ENCODE measurements at places on chromosomes 2 and 18. TPM values are rescaled to one million over a fixed set of nuclear protein-coding genes. Genes with fewer than 3 reads are reported as not detected.

Gene ALPP
- not detected for total RNA-seq

Gene CELF4
- total RNA-seq = 0.81 TPM

Gene ANTXR1
- 116 TPM for total RNA-seq

Gene CCDC74B
- 3.8 TPM for total RNA-seq

Gene UGT1A10
- not detected for total RNA-seq

Gene PELI1
- total RNA-seq = 21.3 TPM

Gene UGT1A7
- not detected for total RNA-seq

Gene PID1
- total RNA-seq = 48.7 TPM

Gene USP14
- 25.7 TPM for total RNA-seq

Gene RAPGEF4
- total RNA-seq = 6.2 TPM

Gene CNDP1
- not detected for total RNA-seq

Gene POTEI
- 0.04 TPM for total RNA-seq

Gene SMC6
- 16.5 TPM for total RNA-seq

Gene ITPRID2
- 118 TPM for total RNA-seq

Gene CTNNA2
- total RNA-seq = 0.15 TPM

Gene HSBP1L1
- 10.9 TPM for total RNA-seq
